ENCODE measurements at places on chromosomes 12 and 14.

DNA sequence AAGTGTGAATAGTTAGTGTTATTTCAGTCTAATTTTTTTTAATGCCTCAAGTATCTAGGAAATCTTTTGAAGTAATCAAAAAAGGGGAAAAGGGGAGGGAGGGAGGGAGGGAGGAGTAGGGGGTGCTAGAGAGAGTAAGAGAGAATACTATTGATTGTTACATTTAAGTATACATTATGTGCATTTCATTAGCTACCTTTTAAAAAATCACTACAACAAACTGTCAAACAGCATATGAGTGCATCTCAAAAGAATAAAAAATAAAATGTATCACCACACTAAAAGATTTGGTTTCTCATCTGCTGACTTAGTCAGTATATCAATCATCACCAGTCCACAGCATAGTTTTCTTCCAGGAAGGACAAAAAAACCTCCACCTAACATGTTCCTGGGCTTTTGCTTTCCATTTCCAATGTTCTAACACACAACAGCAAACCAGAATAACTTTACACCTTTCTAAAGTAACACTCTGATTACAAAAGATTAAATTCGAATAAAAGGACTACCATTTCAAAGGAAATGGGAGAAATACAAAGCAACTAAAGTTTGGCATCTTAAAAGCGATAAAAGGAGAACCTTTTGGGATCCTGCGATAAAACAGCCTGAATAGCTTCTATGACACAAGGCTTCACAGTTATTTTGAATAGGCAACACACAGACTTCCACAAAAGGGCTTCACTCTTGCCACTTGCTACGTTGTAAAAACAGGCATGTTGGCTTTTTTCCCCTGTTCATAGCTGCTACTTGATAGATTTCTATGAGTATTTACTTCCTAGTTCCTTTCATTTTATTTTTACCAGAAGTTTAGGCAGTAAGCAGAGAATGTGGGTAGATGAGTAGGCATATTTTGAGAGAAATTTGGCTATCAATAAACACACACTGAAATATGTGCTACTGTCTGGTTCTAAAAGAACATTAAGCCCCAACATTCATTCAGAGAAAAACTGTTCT lies 160.9 kb downstream of the EPS8 start:
- no peak for DNase-seq

DNA sequence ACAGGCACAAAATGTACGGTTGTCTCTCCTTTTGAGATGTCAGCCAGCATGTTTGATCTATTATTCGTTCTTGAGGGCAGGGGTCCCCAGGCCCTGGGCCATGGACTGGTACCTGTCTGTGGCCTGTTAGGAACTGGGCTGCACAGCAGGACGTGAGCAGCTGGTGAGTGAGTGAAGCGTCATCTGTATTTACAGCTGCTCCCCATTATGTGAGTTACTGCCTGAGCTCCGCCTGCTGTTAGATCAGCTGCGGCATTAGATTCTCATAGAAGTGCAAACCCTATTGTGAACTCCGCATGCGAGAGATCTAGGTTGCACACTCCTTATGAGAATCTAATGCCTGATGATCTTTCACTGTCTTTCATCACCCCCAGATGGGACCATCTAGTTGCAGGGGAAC lies 41.4 kb upstream of the SCN8A start:
- DNase-seq: no peak

DNA sequence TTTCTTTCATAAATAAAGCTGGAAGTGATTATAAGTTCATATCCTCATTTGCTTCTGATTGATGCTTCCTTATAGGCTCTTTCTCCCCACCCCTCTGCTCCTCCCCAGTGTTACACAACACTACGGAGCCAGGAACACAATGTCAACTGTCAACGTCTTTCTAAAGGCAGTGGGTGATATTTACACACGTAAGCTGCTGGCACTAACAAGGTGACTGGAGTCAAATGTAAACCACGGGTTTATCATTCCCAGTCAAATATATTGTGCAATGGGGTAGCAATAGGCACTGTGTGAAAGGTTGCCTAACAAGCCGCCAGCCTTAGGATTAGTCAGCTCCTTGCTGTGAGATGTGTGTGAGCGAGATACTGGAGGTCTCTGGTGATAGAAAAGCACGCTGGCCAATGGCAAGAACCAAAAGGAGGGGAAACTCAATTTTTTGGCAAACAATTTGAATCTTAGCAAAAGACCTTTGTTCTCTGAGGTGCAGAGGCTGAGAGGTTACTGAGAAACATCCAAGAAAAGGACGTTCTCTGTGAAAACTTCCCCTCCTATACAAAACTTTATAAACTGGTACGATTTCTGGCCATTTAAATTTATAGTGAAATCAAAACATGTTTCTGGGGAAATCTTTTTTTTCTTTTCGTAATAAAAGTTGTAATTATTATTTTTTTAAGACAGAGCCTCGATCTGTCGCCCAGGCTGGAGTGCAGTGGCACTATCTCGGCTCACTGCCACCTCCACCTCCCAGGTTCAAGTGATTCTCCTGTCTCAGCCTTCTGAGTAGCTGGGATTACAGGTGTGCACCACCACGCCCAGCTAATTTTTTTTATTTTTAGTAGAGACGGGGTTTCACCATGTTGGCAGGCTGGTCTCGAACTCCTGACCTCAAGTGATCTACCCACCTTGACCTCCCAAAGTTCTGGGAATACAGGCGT lies 22.3 kb upstream of the HECTD1 start:
- DNase-seq: no peak

- no peak for DNase-seq
Observed at GRCh38 chr14:91377700-91378652, 39.6 kb downstream of the CCDC88C start.

DNA sequence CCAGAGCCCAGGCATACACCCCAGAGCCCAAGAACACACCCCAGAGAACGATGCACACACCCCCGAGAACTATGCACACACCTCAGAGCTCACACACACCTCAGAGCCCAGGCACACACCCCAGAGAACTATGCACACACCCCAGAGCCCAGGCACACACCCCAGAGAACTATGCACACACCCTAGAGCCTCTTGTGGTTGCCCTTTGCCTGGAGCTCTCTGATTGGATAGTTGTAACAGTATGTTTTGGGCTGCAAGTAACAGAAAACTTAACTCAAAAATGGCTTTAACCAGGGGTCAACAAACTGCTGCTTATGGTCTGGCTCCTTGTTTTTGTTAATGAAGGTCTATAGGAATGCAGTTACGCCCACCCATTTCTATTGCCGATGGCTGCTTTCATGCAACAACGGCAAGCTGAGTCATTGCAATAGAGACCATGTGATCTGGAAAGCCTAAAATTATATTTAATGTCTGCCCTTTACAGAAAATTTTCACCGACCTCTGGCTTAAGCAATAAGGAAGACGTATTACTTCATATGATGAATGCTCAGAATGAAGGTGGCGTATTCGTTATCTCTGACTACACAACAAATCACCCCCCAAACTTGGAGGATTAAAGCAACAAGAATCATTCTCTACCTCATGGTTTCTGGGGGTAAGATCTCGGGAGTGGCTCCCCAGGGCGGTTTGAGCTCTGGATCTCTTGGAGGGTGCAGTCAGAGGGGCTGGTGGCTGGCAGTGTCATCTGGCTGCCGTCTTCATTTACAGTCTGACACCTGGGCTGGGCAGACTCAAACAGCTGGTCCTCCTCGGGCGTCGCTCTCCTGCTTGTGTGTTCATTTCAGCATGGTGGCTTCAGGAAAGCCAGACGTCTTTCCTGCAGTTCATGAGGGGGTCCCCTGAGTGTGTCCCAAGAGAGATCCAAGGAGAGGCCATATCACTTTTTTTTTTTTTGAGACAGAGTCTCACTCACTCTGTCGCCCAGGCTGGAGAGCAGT lies 66.3 kb upstream of the NCOR2 start:
- no peak for DNase-seq

- no peak for DNase-seq
Observed at GRCh38 chr12:89951694-89952060, 243.0 kb upstream of the ATP2B1 start.

GRCh38 chr12:62919838-62920237 lies 15.1 kb downstream of the PPM1H start:
- no peak for DNase-seq

GRCh38 chr12:118219772-118220171 lies 83.8 kb downstream of the PEBP1 start:
- no peak for DNase-seq

DNA sequence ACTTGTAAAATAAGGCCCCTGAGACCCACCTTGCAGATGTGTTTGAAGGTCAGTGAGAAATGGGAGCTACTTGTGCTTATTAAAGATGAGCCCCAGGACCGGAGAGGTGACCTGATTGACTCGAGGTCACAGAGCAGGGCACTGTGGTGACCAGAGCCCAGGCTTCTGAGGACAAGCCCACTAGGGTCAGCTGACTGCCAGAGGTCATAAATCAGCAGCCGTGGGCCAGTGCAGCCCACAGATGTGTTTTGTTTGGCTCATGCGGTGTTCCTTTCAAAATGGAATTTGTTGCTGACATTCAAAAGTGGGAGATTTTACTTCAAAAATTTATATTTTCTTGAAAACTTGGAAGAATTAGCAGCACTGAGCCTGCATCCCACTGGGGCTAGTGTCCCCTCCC lies 24.5 kb downstream of the JDP2 start:
- DNase-seq: no peak

GRCh38 chr14:38731962-38732361 lies 371.1 kb downstream of the SEC23A start:
- DNase-seq: no peak

DNA sequence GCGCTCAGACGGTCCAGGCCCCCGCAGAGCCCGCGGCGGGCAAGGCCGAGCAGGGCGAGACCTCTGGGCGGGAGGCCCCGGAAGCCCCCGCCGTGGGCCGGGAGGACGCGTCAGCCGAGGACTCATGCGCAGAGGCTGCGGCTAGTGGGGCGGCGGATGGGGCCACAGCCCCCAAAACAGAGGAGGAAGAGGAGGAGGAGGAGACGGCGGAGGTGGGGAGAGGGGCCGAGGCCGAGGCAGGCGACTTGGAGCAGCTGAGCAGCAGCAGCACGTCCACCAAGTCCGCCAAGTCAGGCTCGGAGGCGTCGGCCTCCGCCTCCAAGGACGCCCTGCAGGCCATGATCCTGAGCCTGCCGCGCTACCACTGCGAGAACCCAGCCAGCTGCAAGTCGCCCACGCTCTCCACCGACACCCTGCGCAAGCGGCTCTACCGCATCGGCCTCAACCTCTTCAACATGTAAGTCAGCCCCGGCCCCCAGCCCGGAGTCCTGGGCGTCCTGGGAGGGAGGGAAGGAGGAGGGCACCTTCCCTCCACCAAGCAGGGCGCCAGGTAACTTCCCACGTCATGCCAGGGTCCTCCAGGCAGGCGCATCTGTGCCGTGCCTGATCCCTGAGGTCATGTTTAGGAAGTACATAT lies 72.4 kb downstream of the IQSEC3 start:
- DNase-seq: no peak

GRCh38 chr12:123045678-123046077 lies 65.2 kb downstream of the ARL6IP4 start:
- DNase-seq: no peak

GRCh38 chr12:107884769-107885694 lies 110.5 kb downstream of the ASCL4 start:
- no peak for DNase-seq

GRCh38 chr12:127162307-127162706 lies 1104.7 kb upstream of the TMEM132C start:
- DNase-seq: no peak

GRCh38 chr14:60648249-60648933 lies 886 bp downstream of the SIX1 start:
- DNase-seq: no peak

DNA sequence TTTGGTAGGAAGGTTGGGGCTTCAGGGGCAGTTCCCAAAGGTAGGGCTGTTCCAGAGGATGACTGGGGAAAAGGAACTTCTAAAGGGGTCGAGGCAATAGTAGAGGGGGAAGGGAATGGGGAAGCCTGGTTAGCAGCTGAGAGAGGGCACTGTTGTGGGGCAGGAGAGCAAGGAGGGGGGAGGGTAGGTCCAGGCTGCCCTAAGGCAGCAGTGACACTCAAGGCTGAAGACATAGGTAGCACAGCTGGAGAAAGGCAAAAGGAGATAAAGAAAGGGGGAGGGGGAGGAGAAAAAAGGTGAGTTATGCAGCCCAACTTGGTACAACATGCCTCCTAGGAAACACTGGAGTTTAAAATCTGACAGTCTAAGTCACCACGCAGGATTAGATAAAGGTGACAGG lies 3.9 kb downstream of the NACA start:
- no peak for DNase-seq

- DNase-seq: no peak
Observed at GRCh38 chr14:85634205-85634604, 104.3 kb downstream of the FLRT2 start.

- no peak for DNase-seq
Observed at GRCh38 chr14:49986343-49987014, 93.6 kb downstream of the ARF6 start.

GRCh38 chr12:75954041-75954440 lies 77.5 kb downstream of the PHLDA1 start:
- no peak for DNase-seq

GRCh38 chr12:76781321-76781720 lies 17.4 kb downstream of the ZDHHC17 start:
- no peak for DNase-seq
